ENCODE measurements at places on chromosomes 6 and 20.

DNA sequence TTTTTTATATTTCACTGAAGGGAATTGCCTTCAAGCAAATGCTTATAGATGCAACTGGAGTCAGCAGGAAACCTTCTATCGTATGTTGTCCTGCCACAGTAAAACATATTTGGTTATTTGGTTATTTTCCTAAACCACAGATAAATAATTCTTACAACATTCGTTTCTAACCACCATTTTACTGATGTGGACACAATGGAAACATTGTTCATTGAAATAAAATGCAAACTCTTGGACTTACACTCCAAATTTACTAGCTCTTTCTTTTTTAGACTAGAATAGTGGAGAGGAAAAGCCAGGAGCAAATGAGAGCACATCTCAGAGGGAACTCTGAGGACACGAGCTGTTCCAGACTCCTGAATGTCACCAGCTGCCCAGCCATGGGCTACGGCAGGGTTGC, 114.8 kb downstream of the RPS12 start:
- no peak for DNase-seq

- DNase-seq = no peak
Measured at GRCh38 chr20:21781446-21782075, 76.1 kb downstream of the PAX1 start.

DNA sequence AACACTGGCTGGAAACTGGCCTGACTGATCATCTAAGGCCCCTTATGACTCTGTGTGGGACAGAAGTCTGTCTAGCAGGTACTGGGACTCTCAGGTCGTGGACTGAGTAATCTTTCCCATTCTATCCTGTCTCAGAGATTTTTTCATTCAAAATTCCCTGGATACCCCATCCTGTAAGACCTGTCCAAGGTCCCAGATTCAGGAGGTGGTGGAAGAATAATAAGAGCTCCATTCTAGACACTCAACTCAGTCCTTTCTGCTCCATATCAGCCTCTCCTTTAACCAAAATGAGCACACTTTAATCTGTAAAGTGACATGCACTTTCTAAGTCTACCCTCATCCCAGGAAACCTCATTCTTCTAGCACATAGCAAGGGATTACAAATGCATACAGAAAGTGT, 82.5 kb upstream of the MRPS10 start:
- DNase-seq = no peak

DNA sequence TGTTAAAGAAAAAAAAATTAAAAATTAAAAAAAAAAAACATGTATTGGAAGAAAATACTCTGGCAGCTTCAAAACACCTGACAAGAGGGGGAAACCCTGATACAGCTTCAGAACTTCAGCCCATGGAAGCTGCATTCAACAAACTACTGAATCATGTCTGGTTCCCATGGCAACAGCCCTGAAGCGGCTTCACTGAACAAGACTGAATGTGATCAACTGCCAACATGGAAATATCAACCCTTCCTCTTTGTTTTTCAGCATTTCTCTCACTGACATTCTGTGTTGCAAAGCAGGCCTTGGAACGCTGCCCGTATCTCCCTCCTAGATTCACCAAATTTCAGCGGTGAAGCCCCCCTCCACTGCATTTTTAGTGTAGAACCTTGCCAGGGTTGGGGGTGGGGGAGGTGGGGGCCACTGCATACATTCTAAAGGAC, 91.3 kb upstream of the SHLD1 start:
- no peak for DNase-seq

DNA sequence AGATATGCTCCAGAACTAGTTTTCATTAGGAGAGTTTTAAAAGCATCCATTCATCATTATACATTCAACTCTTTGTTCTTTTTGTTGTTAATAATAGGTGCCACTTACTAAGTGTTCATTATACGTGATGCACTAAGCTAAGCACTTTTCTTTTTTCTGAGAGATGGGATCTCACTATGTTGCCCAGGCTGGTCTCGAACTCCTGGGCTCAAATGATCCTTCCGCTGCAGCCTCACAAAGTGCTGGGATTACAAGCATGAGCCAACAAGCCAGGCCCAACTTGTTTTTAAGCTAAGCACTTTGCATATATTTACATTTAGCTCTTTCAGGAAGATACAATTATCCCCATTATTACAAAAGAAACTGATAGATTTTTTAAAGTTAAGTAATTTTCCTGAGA, 5.7 kb upstream of the GFOD1 start:
- no peak for DNase-seq

- DNase-seq = no peak
Measured at GRCh38 chr6:41462033-41462432, 84.1 kb upstream of the FOXP4 start.

- no peak for DNase-seq
Measured at GRCh38 chr20:43293068-43293786, 103.5 kb upstream of the PTPRT start.

DNA sequence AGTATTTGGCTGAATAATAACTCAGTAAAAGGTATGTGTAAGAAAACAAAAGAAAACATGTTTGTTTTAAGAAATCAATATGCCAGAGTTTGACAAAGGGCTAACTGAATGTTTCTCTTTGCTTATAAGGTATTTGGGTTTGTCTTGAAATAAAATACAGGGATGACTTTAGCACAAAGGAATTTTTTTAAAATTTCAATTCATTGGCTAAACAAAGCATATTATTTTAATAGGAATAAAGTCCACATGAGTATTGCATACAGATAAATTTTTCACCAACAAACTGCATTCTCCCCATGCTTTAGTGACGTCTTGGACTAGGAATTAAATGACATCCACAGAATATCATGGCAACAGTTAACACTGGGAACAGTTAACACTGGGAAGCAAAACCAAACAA, 480.0 kb upstream of the JAG1 start:
- DNase-seq = no peak

DNA sequence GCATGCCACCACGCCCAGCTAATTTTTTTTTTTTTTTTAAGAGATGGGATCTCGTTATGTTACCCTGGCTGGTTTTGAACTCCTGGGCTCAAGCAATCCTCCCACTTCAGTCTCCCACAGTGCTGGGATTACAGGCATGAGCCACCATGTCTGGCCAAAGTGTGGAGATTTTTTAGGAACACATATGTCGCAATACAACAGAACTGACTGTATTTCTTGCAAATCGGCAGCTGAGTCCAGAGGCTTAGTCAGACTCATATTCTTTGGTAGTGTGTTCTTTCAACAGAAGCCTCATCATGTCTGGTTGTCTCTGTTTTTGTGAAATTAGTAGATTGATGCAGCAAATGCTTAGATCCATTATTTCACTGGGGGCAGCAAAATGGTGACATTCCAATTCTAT, 23.9 kb upstream of the CD164 start:
- DNase-seq = no peak

DNA sequence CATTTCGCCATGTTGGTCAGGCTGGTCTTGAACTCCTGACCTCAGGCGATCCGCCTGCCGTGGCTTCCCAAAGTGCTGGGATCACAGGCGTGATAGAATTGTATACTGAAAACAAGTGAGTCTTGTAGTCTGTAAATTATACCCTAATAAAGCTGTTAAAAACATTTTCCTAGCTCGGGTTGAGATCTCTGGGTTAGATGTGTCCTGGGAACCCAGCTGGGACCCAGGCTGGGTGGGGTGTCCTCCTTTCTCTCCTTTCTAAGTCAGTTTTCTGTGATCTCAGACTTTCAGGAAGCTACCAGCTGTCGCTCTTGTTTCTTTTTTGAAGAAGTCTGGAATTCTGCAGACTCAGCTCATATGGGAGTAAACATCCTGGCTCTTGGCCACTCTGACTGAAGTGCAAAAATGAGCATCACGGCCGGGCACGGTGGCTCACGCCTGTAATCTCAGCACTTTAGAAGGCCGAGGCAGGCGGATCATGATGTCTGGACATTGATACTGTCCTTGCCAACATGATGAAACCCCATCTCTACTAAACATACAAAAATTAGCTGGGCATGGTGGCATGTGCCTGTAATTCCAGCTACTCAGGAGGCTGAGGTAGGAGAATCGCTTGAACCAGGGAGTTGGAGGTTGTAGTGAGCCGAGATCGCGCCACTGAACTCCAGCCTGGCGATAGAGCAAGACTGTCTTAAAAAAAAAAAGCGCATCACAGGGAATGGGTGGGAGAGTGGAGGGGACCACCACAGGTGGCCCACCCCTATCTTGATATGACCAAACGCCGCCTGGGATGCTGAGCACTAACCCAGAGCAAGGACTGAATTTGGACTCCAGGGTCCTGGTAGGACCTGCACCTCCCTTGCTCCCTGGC, 9.9 kb upstream of the PCIF1 start:
- no peak for DNase-seq

DNA sequence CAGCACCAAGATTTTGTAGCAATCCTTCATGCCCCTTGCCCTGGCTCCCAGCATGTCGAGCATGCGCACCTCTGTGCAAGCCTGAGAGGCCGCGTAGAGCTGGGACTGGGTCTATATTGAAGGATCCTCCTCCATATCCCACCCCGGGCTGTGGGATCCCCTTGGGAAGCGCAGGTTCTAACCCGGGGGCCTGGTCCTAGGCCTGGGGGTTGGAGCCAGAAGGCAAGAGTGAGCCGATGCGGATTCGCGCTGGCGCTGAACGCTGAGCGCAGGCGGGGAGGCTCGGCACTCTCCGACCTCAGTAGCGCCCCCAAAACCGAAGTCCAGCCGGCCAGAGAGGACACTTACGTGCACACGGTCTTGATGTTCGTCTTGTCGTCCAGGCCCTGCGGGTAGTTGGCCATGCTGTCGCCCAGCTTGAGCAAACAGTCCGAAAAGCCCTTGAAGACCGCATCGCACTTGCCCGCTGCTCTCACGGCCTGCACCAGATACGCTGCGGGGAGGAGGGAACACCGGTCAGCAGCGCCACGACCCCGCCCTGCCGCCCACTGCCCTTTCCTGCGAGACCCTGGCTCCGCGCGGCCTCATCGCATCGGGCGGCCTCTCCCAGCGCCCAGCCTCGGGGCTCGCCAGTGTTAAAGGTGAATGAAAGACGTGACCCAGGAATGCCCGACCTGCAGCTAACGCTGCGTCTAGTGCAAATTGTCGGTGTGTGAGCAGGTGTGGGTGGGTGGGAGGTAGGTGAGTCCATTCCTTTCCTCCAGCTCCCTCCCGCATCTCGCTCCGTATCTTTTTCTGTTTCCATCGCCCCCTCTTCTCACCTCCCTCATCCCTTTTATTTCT, 4.5 kb downstream of the NRN1 start:
- DNase-seq = no peak

DNA sequence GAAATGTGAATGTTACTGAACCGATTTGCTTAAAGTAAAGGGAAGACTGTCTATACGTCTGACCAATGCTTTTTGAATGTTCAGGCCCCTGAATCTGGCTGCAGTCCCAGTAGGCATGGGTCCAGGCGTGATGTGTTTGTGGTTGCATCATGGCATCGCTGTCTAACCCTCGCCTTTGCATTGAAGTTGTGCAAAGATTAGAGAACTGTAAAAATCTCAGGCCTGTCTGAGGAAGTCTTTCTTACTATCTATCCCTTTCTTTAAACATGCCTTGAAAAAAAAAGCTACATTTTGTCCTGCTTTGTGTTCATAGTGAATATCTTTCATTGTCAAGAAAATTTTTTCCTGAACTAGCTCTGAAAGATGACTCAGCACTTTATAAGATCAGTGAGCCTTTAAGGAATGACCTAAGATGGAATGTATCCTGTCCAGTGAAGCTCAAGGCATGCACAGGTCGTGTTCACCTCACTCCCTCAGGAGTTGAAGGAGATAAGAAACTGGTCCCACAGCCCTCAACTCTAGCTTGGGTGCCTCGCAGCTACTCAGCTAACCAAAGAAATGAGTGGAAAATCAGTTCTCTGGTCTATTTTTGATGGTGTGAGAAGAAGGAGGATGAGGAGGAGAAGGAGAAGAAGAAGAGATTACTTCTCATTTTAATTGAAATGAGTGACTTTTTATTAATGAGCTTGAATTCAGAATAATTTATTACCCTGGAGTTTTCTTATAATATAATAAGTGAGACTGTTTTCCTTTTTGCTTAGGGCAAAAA, 48.6 kb downstream of the TPD52L1 start:
- DNase-seq = no peak

DNA sequence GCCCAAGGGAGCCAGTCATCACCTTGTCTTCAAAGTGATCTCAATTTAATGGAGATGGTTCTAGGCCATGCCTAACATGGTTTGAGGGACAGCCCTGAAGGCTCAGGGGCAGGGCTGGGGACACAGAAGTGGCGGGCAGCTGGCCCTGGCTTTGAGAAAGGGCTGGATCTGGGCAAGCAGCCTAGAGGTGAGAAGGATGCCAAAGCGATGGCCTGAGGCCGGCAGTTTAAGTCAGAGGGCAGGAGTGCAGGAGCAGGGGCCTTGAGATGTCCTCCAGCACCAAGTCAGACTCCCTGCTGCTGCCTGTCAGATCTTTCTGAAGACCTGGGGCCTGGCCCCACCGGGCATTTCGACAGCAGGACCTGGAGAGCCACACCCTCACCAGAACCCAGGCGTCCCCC, 28.4 kb upstream of the APMAP start:
- DNase-seq = no peak

DNA sequence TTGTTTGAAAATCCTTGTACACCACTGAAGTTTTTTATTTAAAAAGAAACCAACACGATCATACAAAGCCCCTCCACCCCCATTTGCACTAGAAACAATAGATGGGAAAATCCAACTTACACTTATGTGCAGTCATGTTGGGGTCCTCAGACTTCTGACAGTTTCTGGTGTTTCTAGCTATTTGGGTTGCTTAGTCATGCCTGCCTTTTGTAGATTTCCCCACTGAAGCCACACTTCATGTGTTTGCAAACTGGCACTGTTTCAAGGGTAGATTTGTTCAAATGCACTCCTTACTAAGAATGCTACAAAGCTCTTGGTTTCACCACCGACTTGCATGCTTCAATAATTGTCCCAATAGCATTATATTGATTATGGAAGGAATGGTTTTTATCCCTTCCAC, 1.5 kb downstream of the SH3BGRL2 start:
- no peak for DNase-seq

- DNase-seq = no peak
Measured at GRCh38 chr6:17042422-17043147, 59.3 kb upstream of the STMND1 start.

- no peak for DNase-seq
Measured at GRCh38 chr6:162940426-162940825, 212.7 kb downstream of the PACRG start.

- no peak for DNase-seq
Measured at GRCh38 chr6:113694278-113695077, 162.7 kb upstream of the MARCKS start.

DNA sequence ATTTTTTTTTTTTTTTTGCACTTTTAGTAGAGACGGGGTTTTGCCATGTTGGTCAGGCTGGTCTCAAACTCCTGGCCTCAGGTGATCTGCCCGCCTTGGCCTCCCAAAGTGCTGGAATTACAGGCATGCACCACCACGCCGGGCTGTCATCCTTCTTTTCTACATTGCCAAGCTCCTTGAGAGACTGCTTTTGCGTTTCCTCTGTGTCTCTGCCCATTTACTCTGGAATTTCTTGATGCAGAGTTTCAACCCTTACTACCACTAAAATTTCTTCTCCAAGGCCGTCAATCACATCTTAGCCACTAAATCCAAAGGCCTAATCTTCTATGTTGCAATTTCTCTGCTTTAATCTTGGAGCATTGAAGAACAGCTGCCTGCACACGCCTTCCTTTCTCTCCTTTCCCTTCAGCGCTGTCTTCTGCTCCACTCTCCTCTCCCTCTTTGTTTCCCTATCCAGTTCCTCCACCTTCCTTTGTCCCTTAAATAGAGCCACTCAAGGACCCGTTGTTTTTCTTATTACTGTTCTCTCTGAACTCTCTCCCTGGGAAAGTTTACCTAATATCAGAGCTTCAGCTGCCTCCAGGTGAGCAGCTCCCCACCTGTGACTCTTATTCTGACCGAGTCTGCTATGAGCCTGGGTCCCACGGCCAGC, 98.8 kb downstream of the SLC35B3 start:
- DNase-seq = no peak
